Activated T-helper 9 cell treated with anti-CD3 and anti-CD28 coated beads, Interleukin-2, amount 50 U/mL, for 16 hours (primary cell): ENCODE measurements at places on chromosomes 12 and 14.

DNA sequence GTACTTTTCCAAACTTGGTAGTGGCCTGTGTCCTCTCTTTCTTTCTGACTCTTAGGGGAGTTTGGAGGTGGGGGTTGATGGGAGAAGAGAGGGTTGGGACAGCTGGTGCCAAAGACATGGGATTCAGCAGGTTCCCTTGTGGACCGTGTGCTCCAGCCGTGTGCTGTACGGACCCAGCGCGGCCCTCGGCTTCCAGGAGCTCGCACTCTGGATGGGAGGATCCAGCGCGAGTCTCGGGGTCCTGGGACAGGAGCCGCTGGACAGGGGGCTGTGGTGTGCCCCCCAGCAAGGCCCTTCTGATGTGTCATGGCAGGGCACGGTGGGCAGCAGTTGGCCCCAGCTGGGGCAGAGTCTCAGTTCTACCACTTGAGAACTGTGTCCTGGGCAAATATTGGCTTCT lies 45.0 kb upstream of the TSPAN9 start:
- no peak for DNase-seq

DNA sequence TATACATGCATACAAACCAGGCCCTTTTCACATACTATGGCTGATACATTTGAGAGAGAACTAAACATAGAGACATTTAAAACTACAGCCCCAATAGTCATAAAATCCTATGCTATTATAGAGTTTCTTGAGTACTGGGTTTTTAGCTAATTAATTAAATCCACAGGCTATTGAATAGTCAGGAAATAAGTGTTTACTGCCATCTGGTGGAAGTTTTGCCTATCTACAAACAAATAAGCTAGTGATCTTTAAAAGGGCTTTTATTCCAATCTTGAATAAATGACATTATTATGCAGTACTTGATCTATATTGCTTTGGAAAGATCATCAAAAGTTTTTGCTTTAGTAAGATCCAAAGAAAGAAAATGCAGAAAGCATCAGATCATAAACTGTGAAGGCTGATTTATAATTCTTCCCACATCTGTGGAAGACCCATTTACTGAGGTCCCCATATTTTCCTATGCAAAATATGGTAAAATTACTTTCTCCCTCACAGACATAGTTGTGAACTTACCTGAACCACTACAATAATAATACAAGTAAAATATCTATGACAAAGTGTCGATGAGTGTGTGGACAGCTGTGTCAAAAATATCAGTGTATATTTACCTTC lies 131.3 kb downstream of the ITPR2 start:
- DNase-seq: no peak

DNA sequence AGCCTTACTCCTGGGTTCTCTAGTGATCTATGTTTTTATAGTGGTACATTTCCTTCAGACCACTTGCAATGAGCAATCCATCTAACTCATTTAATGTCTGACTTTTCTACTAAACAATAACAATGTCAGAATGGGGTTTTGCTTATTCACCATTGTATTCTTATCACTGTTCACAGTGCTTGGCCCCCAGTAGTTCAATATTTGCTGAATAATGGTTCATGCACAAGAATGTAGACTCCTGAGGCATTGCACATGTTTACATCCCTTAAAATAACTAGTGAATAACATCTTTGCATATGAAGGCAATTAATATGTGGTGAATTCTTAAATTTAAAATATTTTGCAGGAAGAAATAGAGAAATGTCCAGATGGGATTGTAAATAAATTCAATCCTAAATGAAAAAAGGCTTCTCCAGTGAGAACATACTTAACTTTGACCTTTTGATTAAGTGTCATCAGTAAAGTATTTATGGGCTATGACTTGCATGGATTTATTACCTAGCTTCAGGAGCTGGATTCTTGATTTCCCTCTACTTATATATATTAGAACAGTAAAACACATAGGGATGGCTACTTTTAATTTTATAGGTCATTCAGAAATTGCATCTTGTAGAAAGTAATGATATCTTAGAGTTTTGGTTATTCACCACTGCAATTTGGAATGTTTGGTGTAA lies 3.4 kb downstream of the CCER1 start:
- DNase-seq: no peak

DNA sequence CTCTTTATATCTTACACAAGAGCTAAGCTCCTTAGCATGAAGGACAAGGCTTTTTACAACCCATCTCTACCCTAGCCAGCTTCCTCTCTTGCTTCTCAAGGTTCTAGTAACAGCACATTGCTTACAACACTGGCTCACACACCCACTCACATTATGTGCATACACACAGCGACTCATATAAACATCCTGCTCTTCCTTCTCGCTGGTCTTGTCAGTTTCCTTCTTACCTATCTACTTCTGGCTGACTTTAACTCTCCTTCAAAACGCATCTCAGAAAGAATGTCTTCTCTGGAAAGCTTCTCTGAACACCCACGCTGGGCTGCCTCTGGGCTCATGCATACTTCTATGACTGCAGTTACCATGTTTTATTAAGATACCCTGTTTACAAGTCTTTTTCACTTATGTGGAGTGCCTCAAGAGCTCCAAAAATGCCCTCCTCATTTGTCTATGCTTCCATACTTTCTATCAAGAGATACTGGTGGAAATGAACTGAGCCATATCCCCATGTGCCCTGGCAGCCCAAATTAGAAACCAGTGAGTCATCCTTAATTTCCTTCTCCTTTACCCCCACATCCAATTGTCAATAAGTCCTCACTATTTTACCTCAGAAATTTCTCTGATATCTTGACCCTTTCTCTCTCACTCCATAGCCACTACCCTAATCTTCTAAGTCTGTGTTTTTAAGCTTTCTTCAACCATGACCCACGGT lies 126.9 kb upstream of the KRAS start:
- no peak for DNase-seq
